NCI-H1417 (cell line): ENCODE measurements at places on chromosomes 12 and 14.

DNA sequence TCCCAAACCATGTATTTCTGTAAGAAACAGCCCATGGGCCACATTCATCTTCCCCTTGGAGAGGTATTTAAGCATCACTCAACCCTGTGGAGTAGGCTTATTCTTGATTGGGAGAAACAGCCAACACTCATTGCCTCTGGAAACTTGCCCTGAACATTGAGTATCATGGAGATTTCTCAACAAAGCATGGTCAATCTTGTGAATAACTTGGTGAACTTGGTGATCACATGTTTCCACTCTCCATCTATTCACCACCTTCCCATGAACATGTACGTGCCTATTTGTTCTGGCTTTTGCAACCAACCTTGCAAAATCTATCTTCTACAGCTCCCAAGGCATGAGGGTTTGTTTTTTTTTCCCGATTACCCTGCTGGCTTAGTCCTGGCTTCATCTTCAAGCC, 163.2 kb downstream of the PAH start:
- DNase-seq: no peak

GRCh38 chr14:64137657-64138290, 156.4 kb downstream of the ESR2 start:
- no peak for DNase-seq

GRCh38 chr14:77271113-77271710, at the start of gene NGB:
Gene NGB (minus strand): TSS chr14:77271206. CDS start chr14:77270937, 269 bp downstream.
- peak; percentile 86 for DNase-seq

DNA sequence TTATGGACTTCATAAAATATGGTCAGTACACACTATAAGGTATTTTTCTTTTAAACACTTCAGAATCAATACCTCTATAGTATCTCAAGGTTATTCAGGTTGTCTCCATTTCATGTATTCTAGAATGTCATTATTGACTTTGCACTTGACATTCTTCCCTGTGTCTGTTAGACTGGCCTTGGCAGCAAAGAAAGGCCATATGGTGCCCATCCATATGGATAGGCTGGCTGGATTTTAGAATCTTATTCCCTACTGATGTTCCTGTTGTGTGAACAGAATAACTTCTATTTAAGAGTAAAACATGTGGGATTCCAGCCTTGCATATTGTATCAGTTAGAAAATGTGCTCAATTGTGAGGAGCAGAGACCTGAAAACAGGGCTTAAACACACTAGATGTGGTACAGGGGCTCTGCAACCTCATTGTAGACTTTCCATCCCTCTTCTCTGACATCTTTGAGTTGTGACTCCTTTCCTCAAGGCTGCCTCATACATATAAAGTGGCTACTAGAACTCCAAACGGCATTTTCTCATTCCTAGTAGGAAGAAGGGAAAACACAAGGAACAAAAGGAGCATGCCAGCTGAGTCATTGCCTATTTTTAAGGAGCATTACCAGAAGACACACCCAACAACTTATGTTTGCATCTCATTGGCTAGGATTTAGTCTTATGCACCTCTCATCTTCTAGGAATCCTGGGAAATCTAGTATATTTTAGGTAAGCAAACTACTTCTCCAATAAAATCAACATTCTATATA, 221.2 kb upstream of the TMPO start:
- DNase-seq: no peak

DNA sequence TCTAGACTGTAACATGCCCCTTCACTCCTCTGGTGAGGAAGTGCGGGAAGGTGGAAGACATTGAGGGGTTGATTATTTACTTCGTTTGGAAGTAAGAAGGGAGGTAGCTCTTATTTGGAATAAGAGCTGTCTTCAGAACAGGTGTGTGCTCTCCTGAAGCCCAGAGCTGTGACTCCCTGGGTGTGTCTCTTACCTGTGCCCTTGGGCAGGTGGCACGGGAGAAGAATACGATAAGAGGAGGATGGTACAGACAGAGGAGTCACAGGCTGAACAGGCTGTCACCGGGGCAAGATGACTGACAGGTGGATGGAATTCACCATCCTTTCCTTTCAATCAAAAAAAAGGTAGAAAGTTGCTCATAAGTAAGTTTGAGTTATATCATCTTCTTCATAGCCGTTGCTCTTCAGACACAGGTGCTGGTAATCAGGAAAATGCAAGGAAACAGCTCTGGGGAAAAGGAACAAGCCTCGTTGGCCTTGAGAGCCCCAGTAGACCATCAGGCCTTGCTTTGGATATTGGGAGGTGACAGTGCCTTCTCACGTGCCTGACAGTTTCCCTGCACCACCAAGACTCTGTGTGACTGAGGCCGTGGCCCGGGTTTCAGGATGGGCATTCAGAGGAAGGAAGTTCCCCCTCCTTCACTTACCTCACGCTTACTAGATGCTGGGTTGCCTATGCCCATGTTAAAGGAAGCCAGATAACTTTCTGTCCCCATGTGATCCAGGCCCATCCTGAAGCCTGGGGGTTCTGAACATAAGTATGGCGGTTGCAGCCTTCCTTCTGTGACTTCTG, 120.4 kb downstream of the ETV6 start:
- no peak for DNase-seq

DNA sequence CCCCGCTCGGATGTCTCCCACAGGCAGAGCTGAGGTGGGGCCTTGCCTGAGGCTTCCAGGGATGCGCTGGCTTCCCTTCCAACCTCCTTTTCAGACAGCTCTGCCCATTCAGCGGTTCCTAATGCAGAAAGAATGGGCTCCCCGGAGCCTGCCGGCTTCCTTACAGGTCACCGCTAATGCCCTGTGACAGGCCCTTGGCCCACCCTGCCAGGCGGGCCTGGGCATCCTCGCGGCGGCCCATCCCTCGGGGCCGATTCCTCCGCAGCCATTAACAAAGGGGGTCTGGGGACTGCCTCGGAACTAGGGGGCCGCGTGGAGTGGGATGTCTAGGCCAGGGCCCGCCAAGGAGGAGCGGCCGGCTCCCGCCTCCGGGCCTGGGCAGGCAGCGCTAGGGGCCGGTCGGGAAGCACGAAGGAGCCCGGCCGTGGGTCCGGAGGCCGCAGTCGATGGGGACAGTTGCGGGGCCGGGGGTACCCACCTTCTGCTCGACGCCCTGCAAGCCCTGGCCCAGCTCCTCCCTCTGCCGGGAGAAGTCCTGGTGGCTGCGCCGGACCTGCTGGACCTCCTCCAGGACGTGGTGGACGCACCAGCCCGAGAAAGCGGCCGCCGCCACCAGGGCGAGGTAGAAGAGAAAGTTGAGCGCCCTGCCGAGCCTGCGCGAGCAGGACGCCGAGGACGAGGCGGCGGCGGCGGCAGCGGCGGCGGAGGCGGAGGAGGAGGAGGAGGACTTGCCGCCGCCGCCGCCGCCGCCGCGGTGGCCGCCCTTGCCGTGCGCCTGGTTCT, 738 bp downstream of the CKAP4 start:
- DNase-seq: peak; percentile 84

DNA sequence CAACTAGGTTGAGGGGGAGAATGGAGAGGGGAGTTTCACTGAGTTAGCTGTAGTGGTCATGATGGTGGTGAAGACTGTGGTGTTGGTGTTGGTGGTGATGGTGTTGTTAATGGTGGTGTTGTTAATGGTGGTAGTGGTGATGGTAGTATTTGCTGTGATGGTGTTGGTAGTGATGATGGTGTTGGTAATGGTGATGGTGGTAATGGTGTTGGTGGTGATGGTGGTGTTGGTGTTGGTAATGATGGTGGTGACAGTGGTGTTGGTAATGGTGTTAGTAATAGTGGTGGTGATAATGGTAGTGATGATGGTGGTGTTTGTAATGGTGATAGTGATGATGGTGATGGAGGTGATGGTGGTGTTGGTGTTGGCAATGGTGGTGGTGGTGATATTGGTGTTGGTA, 9.1 kb downstream of the C1R start:
- no peak for DNase-seq

DNA sequence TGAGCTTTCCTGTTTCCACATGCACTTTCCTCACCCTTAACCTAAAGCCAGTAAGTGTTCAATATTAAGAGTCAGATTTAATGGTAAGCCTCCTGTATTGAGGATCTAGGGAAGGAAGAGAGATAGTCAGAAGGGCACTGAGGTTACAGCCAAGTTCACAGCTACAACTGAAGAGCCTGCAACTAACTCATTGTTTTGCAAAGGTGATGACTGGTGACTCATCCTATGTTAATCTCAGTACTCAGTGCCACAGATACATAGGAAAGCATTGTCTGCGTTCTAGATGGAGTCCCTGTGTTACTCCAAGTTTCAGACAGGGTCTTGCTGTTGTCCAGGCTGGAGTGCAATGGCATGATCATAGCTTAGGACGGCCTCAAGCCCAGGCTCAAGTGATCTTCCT, 157.0 kb upstream of the RBM19 start:
- DNase-seq: no peak

DNA sequence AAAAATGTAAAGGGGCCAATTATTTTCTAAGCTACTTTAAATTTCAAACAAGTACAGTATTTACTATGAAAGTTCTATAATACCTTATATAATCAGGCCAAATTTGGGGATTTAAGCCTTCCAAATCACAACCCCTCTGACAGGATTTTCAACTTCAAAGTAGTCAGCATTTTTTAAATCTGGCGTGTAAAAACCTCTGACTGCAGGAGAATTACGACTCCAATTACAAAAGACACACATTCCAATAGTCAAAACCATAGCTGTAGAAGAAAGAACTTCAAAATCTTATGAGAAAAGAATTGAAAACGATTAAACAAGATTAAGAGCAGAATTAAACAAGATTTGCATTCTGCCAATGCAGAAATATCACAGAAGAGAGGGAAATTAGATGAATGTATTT, 12.7 kb downstream of the OSBPL8 start:
- DNase-seq: no peak

- no peak for DNase-seq
These were observed 191.6 kb upstream of the NUDT4 start for GRCh38 chr12:93186131-93186530.

DNA sequence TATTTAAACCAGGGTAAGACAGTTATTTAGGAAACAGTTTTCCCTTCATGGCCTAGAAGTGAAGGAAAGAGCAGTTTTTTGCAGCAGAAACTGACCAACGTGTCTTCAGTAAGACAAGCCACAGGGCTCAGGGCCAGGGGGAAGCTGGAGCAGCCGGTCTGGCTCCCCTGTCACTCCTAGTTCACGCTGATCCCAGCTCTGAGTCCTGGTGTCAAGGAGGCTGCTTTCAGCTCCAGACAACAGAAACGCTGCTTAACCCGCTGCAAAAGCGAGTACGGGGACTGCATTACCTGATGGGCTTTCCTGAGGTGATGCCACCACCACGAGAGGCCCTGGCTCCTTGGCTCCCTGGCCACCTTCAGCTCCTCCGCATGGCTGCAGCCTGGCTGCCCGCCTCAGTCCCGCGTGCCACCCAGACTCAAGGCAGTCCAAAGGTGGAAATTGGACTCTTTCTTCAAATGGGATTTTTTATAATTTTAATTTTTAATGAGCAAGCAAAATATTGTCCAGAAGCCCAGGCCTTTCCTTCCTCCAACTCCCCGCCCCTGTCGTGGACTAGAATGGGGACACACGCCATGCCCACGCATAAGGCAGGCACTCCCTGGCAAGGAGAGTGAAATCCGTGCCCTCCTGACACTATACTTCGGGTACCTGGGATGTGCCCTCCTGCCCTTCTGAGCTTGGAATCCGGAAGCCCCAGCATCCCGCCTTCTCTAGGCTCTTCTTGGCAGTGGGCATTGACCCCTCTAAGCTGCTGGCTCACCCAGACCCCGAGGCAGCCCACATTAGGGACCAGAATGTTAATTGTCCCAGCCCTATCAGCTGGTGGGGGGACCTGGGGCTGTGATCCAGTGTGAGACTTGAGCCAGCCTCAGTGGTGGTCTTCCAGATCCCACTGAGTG, 85.0 kb downstream of the PAPOLA start:
- peak; percentile 30 for DNase-seq
